ENCODE measurements at places on chromosomes 2 and 18.

DNA sequence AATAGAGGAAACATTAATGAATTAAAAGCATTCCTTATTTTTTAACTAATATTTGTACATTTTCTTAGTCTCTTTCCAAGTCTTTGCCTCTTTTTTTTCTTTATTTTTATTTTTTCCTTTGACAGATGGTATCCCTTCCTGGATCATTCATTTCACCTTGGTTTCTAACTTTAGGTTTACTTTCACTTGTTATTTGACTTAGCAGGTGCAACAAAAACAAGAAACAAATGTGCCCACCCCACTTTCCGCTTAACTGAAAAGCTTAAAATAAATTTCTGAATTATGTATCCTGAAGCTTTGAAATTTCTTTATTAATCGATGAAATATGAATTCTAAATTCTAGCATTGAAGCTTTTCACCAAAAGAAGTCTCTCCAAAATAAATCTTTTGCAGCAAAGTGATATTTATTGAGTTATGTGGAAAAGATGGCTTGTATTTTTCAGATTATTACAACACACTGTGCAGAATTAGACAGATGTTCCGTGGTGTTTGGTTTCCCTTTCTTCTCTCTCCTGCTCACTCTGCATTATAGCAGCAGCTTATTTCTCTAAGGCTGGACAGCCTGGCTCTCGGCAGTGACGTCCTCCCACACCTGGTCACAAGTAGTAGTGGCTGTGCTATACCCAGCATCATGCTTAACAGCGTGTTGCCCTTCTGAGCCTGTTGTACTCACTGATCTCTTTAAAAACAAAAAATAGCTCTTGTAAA is 99.1 kb upstream of the ZNF397 start:
- DNase-seq: no peak

- peak; percentile 97 for DNase-seq
Measured at GRCh38 chr2:5691985-5692529, at the start of gene SOX11. SOX11 (plus strand) TSS chr2:5692384; CDS start chr2:5692722, 338 bp downstream.

GRCh38 chr2:221103930-221104329 is 468.2 kb downstream of the EPHA4 start:
- DNase-seq: no peak

- DNase-seq: no peak
Measured at GRCh38 chr2:230657462-230657861, 55.2 kb upstream of the CAB39 start.

GRCh38 chr2:20487030-20487391 is 40.1 kb downstream of the RHOB start:
- DNase-seq: no peak

DNA sequence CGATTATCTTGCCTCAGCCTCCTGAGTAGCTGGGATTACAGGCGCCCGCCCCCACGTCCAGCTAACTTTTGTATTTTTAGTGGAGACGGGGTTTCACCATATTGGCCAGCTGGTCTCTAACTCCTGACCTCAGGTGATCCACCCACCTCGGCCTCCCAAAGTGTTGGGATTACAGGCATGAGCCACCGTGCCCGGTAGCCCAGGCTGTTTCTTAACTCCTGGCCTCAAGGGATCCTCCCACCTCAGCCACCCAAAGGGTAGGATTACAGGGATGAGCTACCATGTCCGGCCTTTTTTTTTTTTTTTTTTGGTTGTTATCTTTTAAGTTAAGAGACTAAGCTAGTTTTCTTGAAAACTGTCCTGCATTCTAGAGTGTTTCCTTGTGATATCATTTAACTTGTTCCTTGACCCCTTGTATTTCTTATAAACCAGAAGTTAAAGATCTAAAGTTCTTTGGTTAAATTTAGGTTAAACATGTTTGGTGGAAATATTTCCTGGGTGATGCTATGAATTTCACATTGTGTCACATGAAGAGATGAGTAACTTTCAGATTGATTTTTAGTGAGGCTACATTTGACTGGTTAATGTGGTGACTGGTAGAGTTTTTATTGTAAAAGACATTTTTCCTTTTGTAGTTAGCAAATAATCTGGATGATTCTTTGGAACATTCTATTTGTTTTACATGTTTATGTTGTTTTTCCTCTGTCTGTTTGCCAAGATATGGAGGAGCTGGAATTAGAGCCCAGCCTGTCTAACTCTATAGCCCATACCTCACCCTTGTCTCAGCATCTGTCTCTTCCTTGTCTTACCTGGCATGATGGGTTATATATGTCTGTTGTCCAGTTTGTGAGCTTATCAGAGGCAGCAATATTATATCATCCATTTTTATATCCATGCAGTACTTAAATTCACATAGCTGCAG is 5.2 kb downstream of the NCAPH start:
- no peak for DNase-seq

- DNase-seq: no peak
Measured at GRCh38 chr2:64904413-64905329, 84.5 kb upstream of the SLC1A4 start.

GRCh38 chr2:176470713-176471112 is 201.5 kb downstream of the MTX2 start:
- no peak for DNase-seq

GRCh38 chr2:216408426-216409290 is 3.6 kb upstream of the SMARCAL1 start:
- DNase-seq: no peak

DNA sequence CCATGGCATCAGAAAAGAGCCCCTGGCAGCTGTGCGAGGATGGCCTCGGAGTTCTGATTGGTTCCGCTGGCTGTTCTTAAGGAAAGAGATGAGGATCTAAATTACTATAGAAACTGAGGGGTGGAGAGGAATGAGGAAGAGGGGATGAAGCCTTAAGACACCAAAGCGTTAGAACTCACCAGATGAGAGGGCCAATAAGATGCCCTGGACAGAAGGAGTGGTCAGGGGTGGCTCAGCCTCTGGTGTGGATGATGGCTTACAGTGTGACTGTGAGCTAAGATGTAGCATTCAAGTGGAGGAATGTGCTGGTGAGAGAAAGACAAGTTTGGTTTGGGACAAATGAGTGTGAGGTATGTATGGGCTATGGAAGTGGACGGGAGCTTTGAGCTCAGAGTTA is 97.8 kb downstream of the ZFP36L2 start:
- no peak for DNase-seq

GRCh38 chr2:213175673-213176247 is 24.3 kb upstream of the IKZF2 start:
- no peak for DNase-seq

DNA sequence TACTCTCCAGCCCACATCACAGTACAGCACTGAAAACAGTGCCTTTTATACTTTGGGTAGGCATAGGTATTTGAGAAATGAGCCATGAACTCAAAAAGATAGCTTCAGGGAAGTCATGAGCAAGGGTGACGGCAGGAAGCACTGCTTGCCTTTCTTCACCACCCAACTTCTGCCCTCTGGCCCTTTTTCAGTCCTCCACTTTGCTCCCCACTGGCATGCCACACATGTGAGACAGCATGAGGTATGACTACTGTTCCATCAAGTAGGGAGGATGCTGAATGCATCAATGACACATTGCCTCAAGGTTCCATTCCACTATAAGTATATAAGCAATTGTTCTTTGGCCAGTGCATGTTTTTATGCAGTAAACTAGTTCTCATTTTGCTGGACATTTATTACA is 373.0 kb downstream of the NRXN1 start:
- DNase-seq: no peak

DNA sequence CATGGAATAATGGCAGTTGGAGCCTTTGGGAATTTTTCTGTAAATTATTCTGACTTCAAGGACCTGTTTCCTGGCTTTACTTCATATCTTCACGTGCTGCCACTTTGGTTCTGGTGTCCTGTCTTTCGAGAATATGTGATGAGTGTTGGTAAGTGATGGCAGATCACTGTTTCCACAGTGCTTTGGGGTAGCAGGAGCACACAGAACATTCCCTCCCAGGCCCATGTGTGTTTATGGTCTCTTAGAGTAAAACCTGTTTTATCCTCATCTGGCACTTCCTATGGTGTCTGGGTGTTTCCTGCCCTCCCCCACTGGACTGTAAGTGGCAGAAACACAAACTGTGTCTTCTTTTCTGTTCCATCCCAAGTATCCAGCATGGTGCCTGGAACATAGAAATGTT is 17.9 kb downstream of the MOGAT1 start:
- DNase-seq: no peak

- DNase-seq: no peak
Measured at GRCh38 chr18:78664048-78664447, 315.6 kb upstream of the SALL3 start.

- peak; percentile 78 for DNase-seq
Measured at GRCh38 chr2:2846332-2847208, 515.5 kb upstream of the MYT1L start.

DNA sequence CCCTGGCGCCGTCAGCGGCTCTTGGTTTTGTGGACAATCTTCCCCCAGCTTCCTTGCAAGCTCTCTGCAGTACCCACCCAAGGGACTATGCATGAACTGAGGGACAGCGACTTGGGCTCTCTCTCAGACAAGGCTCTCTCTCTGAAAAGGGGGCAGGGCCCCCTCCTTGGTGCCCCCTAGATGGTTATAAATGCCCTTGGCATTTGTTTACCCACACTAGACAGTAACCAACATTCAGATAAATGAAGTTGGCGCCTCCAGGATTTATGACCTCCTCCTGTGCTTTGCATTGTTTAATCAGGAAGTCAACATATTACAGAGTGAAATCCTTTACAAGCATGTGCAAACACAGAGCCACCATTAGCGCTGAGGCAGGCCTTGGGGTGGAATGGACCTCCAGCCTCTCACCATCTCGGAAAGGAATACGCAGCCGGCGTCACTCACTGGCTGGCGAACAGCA is 547.4 kb upstream of the ID2 start:
- DNase-seq: no peak

GRCh38 chr2:238851761-238852160 is 3.9 kb downstream of the TWIST2 start:
- no peak for DNase-seq

- no peak for DNase-seq
Measured at GRCh38 chr18:54641734-54642133, 50.7 kb downstream of the DYNAP start.

- DNase-seq: no peak
Measured at GRCh38 chr2:187168720-187169713, 279.0 kb downstream of the CALCRL start.

Data from spinal cord (tissue), 10 donors.